ENCODE measurements at places on chromosomes 5 and 9.

DNA sequence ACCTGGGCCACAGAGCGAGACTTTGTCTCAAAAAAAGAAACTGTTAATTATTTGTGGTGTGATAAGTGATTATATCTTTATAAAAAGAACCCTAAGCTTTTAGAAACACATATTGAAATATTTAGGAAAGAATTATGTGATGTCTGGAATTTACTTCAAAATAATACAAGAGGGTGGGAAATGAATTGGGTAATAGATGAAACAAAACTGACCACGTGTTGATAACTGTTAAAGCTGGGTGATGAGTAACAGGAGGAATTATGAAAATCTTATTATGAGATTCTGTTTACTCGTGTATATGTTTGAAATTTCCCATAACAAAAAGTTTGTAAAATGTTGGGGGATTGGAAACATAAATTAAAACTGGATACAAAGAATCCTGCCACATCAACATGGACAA, 33.0 kb upstream of the PPP2CA start:
- no peak for DNase-seq

DNA sequence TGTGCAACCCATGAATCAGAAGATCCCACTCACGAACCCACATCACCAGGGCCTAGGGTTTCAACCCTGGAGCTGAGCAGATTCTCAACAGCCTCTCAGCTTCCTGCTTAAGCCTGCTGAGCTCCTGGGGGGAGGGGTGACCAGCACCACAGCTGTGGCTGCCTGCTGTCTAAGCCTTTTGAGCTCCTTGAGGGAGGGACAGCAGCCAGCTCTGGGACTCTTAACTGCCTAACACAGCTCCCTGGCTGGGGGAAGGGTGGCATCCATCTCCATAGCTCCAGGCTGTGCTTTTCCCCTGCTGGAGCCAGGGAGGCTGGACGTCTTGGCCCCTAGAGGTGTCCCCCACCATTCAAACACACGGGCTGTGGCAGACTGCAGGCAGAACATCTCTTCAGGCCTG, 250.3 kb downstream of the DMAC1 start:
- no peak for DNase-seq

- no peak for DNase-seq
Observed at GRCh38 chr5:73229271-73229670, 56.3 kb downstream of the TMEM174 start.

GRCh38 chr5:169944115-169944514, 36.2 kb downstream of the INSYN2B start:
- DNase-seq = no peak

DNA sequence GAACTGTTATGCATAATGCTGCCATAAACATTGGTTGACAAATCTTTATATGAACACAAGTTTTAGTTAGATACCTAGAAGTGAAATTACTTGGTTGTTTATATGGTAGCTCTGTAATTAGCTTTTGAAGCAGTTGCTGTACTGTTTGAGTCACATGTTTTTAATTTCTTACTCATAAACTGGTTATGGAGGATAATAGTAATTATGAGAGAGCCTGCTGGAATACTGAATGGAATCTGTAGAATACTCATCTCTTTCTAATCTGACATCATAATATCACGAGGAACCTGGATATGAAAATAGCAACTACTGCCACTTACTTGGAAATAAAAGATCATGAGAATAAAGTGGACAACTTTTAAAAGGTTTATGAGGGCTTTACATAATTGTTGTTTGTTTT, 509.2 kb downstream of the CETN3 start:
- DNase-seq = no peak

- DNase-seq = no peak
Observed at GRCh38 chr5:155540000-155540595, 526.5 kb downstream of the KIF4B start.

DNA sequence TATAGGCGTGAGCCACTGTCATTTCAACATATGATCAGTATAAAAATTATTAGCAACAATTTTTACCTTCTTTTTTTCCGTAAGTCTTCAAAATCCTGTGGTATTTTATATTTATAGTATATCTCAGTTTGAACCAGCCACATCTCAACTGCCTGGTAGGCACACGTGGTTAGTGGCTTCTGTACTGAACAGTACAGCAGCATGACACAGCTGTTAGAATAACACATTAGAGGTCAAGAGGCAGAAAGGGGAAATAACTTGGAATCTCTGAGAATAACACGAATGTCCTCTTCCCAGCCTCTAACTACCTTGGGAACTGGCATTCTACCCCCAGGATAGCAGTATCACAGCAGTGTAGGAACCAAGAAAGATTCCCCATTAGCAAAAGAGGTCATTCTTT, 108.5 kb upstream of the IQGAP2 start:
- no peak for DNase-seq

GRCh38 chr5:116524051-116524904, 50.3 kb downstream of the SEMA6A start:
- DNase-seq = no peak

- no peak for DNase-seq
Observed at GRCh38 chr5:65059681-65060598, 291.2 kb downstream of the CWC27 start.

DNA sequence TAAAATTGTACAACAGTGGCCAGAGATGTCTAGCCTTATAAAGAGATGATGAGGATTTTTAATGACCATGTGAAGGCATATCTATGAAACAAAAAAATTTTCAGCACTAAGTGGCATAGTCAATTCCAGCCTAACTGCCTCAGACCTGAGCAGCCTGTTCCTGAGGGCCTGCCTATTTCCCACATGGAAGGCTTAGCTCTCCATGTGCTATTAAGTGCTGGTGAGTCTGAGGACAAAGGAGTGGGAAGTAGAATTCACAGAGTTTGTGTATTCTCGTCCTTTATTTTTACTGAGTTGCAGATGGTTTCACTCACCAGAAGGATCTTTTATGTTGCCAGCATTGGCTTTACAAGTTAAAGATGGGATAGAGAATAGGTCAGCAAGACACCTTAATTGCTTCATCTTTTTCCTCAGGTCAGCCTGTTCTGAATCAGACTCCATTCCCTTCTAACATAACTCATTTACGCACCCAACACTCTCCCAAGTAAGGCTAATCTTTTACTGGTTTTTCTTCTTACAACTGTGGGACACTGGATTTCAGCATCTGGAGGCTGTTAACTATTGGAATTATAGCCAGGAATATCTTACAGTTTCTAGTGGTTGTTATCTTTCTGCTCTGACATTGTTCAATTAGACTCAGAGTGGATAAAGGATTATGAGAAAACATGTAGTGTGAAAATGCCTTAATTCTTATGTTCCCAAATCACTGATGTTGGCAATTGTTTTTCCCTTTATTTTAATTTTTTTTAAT, 76.8 kb downstream of the ISOC1 start:
- no peak for DNase-seq

All from right atrium auricular region (tissue), 2 donors.